Activated T-cell treated with anti-CD3 and anti-CD28 coated beads, Interleukin-2, amount 50 U/mL, for 24 hours (primary cell): ENCODE measurements at places on chromosomes 3 and 15.

DNA sequence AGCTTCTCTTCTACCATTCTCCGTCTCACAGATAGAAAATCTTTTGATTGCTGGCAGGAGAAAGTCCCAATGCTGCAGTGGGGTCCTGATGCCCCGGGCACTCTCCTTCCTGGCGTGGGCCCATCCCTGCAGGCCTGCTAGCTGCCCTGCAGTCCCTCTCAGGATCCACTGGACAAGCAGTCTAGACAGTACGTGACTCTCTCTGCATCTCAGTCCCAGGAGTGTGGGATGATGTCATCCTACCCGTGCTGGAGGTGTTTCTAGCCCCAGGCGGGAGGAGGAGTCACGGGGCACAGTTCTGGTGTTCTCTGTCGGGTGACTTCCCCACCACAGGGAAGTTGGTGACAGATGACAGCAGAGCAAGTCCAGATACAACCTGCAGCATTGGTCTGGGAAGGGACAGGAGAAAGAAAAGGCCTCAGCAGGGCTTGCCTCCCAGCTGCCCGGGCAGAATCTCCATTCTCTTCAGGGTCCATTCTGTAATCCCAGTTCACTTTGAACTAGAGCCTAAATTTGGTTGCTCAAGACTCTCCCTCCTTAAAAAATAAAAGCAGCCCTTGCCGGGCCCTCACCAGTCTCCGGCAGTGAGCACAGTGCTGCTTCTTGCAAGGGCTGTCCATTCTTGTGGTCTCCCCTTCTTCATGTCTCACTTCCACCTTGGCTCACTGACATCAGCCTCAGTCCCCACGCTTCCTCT lies 30.6 kb downstream of the SLC28A1 start:
- DNase-seq = peak; percentile 46

- no peak for DNase-seq
Measured at GRCh38 chr3:136909187-136909586, 47.2 kb downstream of the NCK1 start.

- DNase-seq = no peak
Measured at GRCh38 chr3:76753599-76753998, 286.3 kb upstream of the ROBO2 start.

DNA sequence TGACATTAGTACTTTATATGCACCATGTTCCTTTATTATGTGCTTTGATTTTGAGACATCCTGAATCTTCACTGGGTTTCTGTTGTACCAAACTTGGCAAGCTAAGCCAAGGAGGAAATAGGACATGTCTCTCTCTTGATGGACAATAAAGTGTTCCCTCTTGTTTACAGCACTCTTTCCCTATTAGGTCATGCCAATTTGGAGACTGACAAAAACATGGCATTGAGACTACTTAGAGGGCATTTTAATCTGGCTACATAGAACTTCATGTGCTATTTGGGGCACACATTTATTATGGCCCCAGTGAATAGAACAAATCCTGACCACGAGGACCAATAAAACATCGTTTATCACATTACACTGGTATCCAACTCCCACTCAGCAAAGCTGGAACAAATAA lies 85.3 kb upstream of the TNFSF10 start:
- no peak for DNase-seq

- no peak for DNase-seq
Measured at GRCh38 chr3:114418107-114418506, 124.3 kb downstream of the TIGIT start.

DNA sequence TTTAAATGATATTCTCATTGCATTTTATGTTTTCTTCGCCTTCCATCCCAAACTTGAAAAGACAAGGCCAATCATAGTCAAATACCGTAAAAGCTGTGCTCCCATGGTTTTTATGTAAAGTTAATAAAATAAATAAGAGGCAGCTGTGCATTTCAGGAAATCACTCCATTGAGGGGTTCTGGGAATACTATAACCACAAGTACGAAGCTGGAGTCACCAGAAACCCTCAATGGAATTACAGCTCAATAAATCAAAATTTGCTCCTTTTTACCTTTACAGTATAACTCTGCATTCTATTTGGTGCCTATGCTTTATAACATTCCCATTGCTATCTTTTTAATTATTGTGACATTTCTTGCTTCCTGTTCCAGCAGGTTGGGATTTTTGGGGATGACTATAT lies 77.2 kb downstream of the C3orf38 start:
- DNase-seq = no peak

DNA sequence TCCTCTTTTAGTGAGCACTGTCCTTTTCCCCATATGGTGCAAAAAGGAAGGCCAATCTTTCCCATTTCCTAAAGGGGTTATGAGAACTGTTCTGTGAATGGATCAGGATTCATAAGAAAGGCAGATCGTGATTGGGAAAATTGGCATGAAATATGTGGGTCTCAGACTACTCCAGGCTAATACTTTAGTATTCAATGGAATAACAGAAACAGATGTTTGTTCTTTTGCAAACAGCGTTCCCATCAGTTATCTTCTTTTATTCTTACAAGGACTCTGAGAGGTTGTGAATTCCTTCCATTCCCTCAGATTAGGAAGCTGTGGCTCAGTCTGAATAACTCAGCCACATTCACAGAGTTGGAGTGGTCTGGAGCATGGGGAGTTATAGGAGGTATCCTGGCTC lies 51.3 kb upstream of the MTMR10 start:
- DNase-seq = no peak

- no peak for DNase-seq
Measured at GRCh38 chr15:78563092-78563491, 2.2 kb upstream of the CHRNA5 start.

DNA sequence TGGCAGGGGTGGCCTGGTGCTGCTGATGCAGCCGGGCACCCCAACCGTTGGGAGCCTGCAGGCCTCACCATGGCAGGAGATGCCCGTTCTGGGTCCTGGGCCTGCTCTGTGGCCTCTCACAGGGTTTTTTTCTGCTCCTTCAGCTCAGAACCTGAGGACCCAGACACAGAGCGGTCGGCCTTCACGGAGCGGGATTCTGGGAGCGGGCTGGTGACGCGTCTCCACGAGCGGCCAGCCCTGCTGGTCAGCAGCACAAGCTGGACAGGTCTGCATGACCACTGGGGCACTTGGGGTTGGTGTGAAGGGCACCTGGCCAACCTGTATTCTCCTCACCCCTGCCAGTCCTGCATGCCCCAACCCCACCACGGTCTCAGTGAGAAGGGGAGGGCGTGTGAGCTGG lies 10.3 kb downstream of the ALG1L2 start:
- no peak for DNase-seq

DNA sequence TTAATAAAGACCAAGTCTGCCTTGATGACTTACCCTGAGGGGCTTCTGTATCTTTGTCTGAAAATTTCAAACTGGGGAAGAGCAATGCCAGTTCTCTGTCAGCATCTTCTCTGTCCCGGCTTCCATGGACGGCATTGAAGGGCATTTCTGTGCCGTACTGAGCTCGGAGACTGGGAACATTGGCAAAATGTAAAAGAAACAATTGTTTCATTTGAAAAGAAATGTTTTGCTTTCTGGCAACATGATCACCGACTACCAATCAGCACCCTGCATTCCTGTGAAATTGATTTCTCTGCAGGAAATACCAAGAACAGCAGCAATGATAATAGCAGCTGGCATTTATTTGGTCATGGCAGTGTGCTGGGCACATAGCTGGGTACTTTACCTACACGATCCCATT lies 26.2 kb downstream of the NME9 start:
- DNase-seq = no peak

DNA sequence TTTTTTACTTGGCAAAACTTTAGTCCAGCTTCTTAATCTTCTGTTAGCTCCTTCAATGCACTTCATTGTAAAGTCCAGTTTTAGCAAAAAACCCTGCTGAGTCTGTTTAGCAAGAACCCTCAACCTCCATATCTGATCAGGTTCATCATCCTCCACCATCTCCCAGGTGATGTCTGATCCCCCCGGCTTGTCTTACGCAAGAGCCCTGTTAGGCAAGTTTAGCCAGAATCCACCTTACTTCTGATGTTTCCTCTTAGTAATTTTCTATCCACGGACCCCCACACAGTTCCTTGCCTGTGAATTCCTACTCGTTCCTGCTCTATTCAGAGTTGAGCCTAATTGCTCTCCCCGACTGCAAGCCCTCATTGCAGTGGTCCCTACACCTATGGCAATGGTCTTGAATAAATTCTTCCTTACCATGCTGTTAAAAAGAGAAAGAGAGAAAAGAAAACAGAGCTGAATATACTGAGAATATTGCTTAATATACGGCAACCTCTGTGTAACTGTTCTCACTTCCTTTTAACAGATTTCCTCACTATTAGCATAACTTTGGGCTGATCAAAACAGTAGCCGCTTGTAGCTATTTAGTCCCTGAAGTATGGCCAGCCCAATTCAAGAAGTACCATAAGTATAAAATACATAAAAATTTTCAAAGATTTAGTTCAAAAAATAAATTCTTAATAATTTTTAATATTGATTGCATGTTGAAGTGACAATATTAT lies 78.7 kb upstream of the MME start:
- no peak for DNase-seq
